Activated CD4-positive, alpha-beta T cell treated with anti-CD3 and anti-CD28 coated beads, Interleukin-2, amount 50 U/mL, for 4 hours (primary cell): ENCODE measurements at places on chromosomes 3 and 15.

DNA sequence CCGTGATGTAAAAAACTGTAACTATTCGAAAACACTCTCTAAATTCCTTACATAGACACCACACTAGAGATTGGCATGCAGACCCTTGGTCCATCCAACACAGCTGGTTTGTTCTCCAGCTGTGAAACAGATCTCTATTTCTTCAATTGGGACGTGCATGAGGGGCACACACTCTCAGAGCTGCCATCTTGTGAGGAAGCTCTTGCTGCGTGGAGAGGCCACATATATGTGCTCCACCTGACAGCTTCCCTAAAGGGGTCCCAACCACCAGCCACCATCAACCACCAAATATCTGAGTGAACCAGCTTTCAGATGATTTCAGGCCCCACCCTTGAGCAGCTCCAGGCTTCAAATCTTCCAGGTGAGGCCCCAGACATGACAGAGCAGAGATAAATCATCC, 25.6 kb downstream of the SSUH2 start:
- DNase-seq, result no peak

GRCh38 chr15:61051569-61052031, 177.5 kb downstream of the RORA start:
- no peak for DNase-seq

DNA sequence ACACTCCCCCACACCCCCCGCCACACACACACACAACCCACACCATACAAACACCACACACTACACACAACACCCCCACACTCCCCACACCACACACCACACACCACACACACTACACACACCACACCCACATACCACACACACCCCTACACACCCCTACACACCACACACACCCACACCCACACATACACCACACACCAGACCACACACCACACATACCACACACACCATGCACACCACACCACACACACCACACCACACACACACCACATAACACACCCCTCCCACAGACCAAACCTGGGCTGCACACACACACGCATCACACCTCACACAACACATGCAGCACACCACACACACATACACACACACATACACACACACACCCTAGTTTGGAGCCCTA, 1.8 kb upstream of the RASGRF1 start:
- DNase-seq, result no peak

GRCh38 chr15:67784856-67785430, 40.4 kb upstream of the SKOR1 start:
- no peak for DNase-seq

- no peak for DNase-seq
These were observed 76.8 kb upstream of the SOX14 start for GRCh38 chr3:137687181-137687879.

DNA sequence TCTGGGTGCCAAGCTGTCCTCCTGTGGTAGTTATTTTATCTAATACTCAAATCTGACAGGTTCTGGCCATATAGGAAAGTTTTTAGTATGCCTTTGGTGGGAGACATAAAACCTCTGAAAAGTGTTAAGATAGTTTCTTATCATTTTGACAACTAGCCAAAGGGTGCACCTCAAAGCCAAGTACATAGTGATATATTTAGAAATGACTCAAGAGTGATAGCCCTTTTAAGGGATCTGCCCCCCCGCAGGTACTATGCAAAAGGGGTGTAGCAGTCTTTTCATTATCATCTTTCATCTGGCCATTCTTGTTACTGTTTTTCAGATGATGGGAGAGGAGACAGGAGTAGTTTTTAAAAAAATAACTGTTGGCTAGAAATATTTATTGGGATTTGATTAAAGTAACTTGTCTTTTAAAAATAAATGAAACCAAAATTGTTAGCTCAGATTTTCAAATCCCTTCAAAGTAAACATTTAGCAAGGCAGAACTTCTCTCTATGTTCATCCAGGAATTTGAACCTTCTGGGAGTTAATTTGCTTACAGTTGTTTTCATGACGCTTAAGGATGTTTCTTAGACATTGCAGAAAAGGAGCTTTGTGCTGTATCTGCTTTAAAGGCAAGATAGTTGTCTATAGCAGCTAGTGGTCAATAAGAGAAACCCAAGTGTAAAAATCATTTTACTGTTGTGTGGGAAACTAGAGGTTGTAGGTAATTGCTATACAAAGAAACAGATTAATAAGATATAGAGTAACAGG, 5.1 kb downstream of the PHLDB2 start:
- DNase-seq, result no peak

DNA sequence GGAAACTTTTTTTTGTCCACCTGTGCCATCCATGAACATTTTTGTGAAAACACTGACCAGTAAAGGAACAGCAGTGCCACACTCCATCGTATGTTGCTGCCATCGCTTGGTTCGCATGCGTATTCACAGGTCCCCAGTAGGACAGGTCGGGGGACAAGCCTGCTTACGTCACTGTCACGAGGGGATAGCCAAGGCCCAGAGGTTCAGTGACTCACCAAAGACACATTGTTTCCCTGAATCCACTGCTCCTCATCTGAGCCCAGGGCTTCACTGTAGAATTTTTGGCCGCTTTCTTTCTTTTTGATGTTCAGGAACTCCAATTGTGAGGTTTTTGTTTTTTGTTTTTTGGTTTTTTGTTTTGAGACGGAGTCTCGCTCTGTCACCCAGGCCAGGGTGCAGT, 5.9 kb downstream of the ADPRH start:
- DNase-seq, result no peak

- no peak for DNase-seq
These were observed 44.6 kb upstream of the SLC4A7 start for GRCh38 chr3:27528791-27529190.

DNA sequence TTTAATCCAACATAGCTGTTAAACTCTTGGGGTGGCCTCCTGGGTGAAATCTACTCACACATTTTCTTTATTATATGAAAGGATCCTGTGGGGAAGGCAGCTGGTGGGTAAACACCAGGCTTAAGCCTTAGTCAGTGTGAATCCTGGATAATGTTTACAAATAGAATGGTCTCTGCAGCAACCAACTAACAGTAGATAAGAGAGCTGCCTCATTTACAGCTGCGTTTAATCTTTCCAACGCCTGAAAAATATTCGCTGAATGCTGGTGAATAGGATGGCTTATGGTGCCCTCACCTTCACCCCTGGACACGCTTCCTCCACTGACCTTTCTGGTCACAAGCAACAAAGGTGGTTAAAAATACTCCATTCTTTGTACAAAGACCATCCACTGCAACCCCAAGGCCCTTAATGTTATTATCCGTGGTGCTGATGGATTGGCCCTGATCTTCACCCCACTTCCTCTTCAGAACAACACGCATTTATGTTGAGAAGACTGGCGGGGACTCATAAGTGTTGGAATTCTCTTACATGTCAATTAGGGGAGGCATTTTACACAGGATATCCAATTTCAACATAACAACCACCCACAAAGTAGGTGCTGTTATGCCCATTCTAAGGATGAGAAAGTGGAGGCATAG, 120.0 kb upstream of the FRMD4B start:
- no peak for DNase-seq

- no peak for DNase-seq
These were observed 20.5 kb downstream of the BOC start for GRCh38 chr3:113231827-113232253.

DNA sequence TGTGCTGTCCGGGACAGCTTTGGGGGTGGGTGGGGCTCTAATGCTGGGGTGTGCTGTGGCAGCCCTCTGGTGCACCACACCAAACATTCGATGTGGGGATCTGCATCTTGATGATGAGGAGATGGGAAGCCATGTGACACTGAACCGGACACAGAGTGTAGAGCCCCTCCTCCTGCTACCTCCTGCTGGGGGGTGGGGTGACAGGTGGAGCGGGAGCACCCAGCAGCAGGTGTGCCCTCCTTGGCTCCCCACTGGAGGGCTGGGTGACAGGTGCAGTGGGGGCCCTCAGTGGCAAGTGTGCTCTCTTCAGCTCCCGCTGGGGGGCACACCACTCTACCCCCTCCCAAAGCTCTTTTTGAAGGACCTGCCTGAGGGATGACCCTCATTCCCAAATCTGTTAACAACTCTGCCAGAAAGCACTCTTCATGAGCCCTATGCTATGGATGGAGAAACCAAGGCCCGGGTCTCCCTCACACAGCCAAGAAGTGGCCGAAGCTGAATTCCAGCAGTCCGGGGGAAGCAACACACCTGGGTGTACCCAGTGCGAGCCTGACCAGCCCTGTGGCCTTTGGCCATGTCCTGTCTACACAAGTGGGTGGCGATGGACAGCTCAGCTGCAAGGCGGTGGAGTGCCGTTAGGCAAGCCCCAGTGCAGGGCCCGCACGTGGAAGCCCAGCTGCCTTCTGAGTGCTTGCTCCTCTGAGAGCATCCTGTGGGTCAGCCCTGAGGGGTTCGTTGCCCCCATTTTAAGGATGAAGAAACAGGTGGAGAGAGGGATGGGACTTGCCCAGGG, 609 bp upstream of the UROC1 start:
- no peak for DNase-seq

GRCh38 chr15:36589971-36590370, 10.5 kb downstream of the CDIN1 start:
- DNase-seq, result no peak
